ENCODE measurements at places on chromosomes 7 and 10.

GRCh38 chr7:268991-269390, 21.0 kb upstream of the FOXL3 start:
- DNase-seq = no peak
- no peaks in the 10 kb centered on the region for H3K36me3 ChIP-seq
- H3K4me1 ChIP-seq = no peaks in the 10 kb centered on the region
- H3K27me3 ChIP-seq = peaks cover 18% of the 10 kb centered on the region
- no peak overlapping the region for H3K27ac ChIP-seq

GRCh38 chr7:108249453-108249852, 119.3 kb upstream of the LAMB4 start:
- H3K4me3 ChIP-seq = no peak overlapping the region
- H3K4me1 ChIP-seq = no peaks in the 10 kb centered on the region
- H3K27me3 ChIP-seq = no peaks in the 10 kb centered on the region
- no peaks in the 10 kb centered on the region for H3K36me3 ChIP-seq
- no peak for DNase-seq

DNA sequence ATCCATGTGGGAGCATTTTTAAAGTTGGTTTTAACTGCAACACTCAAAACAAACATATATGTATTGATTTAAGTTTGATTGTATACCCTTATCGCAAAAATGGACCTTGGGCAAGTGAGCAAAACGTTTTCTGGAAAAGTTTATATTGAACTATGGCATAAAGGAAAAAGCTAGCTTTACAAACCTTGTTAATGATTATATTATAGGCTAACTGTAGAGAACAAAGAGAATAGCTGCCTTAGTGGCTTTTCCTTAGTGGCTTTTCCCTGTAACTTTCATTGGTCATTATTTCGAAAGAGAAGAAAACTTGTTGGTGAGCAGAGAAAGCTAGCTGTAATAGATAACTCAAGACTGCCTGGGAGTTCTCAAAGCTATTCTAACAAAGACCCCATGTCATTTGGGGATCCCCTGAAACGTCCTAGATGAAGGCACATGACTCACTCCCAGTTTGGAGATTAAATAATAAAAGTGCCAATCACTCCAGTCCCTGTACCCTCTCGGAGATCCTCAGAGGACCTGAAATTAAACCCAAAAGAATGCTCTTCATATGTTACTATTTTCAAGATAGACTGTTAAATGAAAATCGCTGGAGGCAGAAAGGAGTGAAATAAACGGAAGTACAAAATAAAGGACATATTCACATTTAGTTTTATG, 92.1 kb downstream of the SRI start:
- no peak for DNase-seq
- H3K4me3 ChIP-seq = no peak overlapping the region
- H3K27me3 ChIP-seq = no peaks in the 10 kb centered on the region
- H3K27ac ChIP-seq = no peak overlapping the region
- no peaks in the 10 kb centered on the region for H3K36me3 ChIP-seq

DNA sequence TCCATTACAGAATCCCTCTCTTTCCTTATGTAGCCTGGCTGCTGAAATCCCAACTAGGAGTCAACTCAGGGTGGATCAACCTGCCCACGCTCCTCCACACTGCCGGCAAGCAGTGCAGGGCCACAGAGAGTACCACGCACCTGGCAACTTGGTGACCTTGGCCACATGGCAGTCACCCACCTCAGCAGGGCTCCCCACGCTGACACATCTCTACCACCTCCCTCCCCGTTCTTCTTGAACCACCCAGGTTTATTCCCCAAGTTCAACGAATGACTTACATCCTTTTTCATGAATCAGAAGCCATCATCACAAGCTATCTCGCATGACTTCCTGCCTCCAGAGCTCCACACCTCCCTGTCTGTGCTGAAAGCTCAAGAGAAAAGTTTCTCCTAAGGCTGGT, 153.4 kb downstream of the GRID1 start:
- H3K27me3 ChIP-seq = no peaks in the 10 kb centered on the region
- H3K27ac ChIP-seq = no peak overlapping the region
- no peaks in the 10 kb centered on the region for H3K4me1 ChIP-seq

DNA sequence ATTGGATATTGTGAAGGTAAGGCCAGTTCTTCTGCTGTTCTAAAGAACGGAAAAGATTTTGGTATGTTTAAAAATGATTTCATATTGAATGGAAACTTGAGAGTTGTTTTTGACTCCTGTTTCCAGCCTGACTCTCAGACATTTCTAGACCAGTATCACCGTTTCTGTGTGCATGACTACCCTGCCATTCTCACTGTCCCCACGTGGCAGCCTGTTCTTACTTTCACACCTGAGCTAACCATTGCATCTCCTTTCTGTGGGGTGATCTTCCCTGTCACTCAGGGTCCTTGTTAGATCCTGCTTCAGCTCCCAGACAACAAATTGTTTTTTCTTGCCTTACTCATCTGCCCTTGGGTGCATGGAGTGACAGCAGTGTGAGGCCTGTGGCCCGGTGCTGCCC, 38.9 kb downstream of the GLRX3 start:
- no peak overlapping the region for H3K27ac ChIP-seq
- H3K36me3 ChIP-seq = peaks cover 63% of the 10 kb centered on the region
- H3K4me3 ChIP-seq = no peak overlapping the region
- no peaks in the 10 kb centered on the region for H3K4me1 ChIP-seq
- no peak for DNase-seq

DNA sequence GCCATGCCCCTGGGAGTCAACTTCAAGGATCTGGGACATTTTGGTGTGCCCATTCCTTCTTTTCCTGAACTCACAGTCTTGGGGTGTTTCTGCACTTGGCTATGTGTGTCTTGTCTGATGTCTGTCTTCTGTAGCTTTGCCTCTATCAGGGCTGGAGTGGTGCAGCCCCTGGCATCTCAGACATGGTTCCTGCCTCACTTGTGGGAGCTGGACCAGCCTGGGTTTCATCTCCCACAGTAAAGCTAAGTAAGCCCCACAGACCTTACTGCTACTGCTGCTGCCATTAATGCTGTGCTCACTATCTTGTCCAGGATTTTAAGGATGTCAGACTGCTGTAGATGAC, 59.0 kb downstream of the ADCYAP1R1 start:
- DNase-seq = no peak
- no peak overlapping the region for H3K27ac ChIP-seq
- H3K27me3 ChIP-seq = no peaks in the 10 kb centered on the region
